ENCODE measurements at places on chromosomes 5 and 9. TPM values are rescaled to one million over a fixed set of nuclear protein-coding genes. Genes with fewer than 3 reads are reported as not detected.

LAMC3 gene
- 2.0 TPM for total RNA-seq

MEGF9 gene
- total RNA-seq: 20.4 TPM

SPINK7 gene
- not detected for total RNA-seq

TMEM174 gene
- total RNA-seq: not detected
